ENCODE measurements at places on chromosomes 2 and 18.

DNA sequence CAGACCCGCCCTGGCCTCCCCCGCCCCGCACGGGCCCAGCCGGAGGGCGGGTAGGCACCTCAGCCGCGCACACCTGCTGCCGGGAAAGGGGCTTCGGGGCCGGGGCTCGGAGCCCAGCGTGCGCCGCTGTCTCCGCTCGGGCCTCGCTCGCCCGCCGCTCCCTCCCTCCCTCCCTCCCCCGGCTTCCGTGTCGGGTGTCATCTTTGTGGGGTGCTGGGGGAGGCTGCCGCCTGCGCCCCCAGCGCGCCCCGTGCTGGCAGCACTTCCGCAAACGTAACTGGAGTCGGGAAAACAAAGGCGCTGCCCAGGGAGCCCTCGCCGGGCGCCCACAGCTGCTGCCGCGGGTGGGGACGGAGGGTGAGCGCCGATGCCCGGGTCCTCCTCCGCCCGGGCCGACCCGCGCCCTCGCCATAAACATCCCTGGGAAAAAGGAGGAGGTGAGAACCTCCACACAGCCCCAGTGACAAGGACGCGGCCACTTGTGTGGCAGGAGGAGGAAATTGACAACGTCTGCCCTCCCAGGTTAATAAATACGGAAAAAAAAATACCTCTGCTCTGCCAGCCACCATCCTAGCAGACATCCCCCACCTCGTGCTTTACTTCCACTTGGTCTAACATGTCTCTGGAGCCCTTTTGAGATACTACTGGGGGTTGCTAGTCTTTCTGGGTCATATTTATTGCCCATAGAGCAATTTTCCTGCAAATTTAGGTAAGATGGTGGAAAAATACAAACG lies 550 bp downstream of the MFSD6 start:
- no peak for DNase-seq

- no peak for DNase-seq
These were observed 147.2 kb downstream of the DTNA start for GRCh38 chr18:34857320-34857719.

GRCh38 chr2:71832844-71833243 lies 314.8 kb downstream of the CYP26B1 start:
- DNase-seq: no peak

DNA sequence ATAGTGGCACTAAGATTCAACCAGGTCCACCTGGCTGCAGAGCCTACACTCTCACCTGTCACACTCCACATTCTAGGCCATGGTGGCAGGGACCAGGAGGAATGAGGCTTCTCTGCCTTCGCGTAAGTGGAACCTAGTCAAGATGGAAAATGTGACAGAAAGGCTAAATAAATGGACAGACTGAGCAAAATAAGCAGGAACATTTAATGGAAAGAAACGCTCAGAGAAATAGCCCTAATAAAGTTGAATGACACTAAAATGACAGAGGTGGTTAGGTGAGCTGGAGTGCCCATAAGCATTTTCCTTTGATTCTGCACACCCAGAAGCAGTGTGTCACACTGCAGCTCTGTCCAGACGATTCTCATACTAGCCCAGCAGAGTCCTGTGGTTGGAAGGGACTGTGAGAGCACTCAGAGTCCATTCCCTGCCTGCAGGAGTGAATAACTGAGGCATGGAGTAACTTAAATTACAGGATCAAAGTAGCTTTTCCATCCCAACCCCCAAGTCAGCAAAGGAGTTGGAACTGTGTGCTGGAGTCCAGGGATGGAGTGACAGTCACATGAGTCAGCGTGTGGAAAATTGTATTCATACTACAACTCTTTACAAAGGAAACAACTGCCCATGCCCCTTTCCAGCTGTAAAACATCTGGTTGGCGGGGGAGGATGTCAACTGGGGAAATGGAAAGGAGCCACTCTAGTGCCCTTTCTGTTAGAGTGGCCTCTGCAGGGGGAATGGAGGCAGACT lies 105.4 kb upstream of the LGALSL start:
- peak; percentile 37 for DNase-seq

Data from fibroblast of upper back skin (primary cell).